ENCODE measurements at places on chromosomes 11 and 22.

GRCh38 chr11:8033305-8034105 lies 46.4 kb downstream of the EIF3F start:
- DNase-seq: peak; percentile 22

DNA sequence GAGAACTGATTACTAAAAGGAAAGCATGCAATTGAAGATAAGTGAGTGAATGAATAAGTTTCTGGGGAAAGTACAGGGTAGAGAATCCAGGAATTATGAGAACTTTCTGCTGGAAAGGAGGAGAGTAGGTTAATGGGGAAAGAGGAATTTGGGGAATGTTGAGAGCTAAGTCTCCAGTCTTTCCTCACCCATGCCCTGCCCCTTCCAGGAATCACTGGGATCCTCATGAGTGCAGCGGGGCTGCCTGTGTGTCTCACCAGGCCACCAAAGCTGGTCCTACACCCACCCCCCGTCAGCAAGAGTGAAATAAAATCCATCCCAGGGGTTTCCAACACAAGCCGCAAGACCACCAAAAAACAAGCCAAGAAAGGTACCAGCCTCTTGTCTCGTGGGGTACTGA lies 17.0 kb downstream of the DTX4 start:
- DNase-seq: no peak

DNA sequence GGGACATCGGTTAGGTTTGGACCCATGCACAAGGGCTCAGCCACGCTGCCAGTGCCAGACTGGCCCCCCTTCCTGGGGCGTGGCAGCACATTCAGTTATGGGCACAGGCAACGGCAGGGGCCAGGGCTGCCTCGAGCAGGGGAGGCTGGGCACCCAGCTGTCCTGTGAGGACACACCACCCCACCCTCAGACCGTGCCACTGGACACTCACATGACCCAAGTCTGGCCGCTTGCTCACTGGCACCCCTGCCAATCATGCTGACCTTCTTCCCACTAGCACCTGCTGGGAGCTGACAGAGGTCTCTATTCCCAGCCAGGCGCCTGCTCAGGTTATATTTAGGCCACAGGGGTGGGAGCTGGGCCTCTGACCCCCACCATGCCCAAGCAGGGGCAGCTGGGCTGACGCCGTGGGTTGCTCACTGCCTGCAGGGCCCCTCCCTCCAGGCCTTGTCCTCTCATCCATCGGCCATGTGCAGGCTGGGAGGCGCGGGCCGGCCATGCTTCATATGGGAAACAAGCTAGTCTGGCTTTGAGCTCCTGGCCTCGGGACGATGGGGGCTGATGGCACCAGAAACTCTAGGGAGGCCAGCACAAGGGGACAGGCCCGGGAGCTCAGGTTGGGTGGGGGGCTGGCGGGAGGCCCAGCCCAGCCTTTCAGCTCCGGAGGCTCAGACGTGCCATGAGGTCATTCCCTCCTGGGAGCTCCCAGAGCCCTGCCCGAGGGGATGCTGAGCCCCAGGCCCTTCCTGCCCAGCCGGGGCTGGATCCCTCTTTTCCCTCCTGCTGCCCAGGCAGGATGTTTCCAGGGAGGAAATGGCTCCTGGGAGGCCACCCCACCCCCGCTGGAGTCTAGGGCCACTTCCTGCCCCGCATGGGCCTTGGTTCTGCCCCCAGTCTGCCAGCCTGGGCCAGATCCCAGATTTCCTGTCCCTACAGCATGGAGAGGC lies 15.2 kb upstream of the TBX1 start:
- DNase-seq: no peak

DNA sequence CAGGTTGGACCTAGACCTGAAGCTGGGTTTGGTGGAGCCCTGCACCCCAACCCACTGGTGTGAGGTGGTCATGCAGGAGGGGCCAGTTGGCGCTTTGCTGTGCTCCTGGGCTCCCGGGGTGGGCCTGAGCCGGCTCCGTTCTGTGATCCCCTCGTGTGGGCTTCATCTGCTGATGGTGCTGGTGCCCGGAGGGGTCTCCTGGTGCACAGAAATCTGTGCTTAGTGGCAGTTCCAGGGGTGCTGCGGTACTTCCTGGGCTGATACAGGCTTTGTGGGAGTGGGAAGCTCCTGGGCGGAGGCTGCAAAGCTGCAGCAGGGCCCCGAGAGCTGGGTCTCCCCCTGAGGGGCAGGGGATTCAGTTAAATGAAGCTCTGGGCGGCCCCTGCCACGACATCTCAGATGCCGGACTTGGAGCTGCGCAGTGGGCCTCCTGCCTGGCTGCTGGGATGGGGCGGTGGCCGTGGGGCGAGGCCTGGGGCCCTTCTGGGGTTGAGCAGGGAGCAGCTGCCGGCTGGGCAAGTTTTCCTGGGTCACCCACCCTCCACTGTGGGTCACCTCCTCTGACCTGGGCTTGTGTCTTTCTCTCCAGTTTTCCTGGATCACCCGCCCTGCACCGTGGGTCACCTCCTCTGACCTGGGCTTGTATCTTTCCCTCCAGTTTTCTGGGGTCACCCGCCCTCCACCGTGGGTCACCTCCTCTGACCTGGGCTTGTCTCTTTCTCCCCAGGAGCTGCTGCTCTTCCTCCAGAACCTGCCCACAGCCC lies 410.5 kb downstream of the TBC1D22A start:
- no peak for DNase-seq

DNA sequence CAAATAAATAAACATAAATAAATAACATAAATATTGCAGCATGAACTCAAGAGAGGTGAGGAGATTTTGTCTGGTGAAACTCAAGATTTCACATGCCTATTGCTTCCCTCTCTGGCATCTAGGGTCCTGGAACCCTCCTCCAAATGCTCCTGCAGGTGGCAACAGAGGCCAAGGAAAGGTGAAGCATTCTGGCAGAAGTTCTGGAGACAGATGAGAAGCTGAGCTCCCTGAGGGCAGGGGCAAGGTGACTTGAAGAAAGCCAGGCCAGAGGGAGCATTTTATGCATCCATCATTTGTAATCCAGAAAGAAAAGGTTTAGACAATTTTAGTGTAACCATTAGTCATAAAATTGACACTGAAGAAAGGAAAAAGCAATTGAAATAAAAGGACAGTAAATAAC lies 64.9 kb downstream of the ENDOD1 start:
- DNase-seq: peak; percentile 52

DNA sequence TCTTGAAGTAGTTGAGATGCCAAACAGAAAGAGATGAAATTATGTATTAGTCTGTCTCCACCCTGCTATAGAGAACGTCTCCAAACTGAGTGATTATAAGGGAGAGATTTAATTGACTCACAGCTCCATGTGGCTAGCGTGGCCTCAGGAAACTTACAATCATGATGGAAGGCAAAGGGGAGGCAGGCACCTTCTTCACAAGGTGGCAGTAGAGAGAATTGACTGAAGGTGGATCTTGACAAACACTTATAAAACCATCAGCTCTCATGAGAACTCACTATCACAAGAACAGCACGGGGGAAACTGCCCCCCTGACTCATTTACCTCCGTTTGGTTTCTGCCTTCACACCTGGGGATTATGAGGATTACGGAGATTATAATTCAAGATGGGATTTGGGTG lies 794.0 kb downstream of the CNTN5 start:
- DNase-seq: no peak

DNA sequence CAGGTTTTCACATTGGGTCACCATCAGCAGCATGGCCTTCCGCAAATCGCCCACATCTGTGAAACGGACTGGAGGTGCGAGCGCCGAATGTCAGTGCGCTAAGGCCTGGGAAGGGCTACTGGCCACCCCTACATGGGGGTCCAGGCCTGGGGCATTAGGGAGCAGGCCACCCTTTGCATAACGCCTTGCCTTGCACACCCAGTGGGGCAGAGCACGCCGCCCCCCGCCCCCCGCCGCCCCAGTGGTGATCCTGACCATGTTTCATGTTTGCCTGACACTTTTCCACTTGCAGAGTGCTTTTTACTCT lies 2.6 kb downstream of the GRK2 start:
- DNase-seq: no peak

- DNase-seq: no peak
These were observed 40.4 kb downstream of the FLI1 start for GRCh38 chr11:128734103-128734831.

GRCh38 chr11:128765104-128765503 lies 71.2 kb downstream of the FLI1 start:
- no peak for DNase-seq

DNA sequence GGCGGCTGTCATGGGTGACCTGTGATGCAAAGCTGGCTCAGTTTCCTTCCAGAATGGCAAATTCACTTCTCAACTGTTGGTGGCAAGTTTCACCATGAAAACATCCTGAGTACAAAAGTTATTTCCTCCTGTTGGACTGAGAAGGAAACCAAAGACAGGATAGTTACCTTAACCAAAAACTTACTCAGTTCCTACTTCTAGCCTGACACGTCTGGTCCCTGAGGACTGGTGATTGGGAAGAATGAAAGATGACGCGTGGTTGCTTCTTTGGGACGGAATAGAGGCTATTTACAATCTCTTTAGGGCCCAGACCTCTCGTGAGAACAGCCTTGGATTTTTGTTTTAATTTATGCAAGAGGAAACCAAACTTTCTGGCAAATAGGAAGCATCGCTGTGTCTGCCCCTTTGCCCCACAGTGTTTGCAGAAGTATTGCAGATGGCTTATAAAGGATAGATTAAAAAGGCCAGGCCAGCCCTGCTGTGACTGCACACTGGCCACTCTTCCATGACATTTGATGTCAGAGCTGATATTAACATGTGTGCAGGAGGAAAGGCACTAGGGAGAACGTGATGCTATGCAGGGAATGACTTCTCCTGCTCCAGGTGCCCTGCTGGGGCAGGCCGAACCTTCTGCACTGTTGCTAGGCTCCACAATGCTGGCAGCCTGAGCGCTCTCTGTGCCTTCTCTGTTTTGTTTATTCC lies 7.6 kb downstream of the VPS26B start:
- DNase-seq: no peak

DNA sequence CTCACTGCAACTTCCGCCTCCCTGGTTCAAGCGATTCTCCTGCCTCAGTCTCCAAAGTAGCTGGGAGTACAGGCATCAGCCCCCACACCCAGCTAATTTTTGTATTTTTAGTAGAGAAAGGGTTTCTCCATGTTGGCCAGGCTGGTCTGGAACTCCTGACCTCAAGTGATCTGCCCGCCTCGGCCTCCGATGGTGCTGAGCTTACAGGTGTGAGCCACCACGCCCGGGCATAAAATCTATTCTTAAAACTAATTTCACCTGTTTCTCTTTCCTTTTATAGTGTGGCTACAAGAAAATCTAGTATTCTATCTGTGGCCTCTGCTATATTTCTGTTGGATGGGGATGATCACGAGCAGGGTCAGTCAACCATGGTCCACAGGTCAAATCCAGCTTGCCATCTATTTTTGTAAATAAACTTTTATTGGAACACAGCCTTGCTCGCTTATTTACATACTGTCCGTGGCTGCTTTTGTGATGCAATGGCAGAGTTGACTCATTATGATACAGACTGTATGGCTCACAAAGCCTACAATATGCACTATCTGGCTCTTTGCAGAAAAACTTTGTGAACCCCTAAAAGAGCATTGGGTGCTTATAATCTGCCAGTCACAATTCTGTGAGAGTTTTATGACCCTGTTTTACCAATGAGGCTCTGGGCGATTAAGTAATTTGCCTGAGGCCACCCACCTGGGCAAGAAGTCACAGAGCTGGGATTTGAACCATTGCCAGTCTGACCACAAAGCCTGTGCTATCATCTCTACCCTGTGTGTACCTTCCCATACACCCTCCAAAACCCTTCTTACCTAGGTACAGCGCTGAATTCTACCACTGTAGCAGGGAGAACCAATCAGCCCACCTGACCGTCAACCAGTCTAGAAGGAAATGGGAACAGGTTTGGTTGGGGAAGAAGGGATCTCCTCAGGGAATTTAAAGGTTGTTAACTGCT lies 28.3 kb downstream of the SLC1A2 start:
- DNase-seq: no peak

- DNase-seq: no peak
These were observed 53.1 kb downstream of the FBXO7 start for GRCh38 chr22:32527756-32528155.

DNA sequence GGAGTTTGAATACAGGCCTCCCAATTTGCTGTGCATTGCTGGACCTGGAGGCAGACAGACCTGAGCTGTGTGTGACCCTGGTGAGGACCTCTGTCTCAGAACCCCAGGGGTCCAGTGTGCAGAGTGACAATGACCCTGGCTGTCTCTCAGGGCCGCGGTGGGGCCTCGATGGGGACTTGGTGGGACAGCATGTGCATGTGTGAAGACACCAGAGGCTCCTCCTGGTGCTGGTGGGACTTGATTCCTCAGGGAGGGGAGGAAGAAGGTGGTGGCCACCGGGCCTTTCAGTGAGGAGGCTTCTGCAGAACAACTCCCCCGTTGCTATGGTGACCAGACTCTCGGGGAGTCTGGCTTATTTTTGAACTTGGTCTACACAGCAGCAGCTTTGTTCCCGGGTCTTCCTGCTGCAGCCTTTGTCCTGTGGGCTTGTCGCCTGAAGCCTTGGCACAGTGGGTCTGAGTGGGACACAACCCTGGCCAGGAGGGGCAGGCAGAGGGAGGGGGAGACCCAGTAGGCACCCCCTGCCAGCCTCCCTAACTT lies 35.3 kb downstream of the MCM5 start:
- no peak for DNase-seq

DNA sequence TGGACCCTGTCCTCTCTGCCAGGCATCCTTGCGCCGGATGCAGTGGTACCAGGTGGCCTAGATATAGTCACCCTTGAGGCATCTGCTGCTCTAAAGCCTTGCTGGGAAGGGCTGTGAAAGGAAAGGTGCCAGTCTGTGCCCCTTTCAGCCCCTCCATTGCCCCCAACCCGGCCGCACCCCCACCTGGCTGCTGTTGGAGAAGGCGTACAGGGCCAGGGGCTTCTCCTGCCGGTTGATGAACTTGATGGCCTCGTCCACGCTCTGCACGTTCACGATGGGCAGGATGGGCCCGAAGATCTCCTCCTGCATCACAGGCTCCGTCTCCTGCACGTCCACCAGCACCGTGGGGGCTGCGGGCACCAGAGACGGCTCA lies 10.2 kb downstream of the ALDH3B2 start:
- no peak for DNase-seq

DNA sequence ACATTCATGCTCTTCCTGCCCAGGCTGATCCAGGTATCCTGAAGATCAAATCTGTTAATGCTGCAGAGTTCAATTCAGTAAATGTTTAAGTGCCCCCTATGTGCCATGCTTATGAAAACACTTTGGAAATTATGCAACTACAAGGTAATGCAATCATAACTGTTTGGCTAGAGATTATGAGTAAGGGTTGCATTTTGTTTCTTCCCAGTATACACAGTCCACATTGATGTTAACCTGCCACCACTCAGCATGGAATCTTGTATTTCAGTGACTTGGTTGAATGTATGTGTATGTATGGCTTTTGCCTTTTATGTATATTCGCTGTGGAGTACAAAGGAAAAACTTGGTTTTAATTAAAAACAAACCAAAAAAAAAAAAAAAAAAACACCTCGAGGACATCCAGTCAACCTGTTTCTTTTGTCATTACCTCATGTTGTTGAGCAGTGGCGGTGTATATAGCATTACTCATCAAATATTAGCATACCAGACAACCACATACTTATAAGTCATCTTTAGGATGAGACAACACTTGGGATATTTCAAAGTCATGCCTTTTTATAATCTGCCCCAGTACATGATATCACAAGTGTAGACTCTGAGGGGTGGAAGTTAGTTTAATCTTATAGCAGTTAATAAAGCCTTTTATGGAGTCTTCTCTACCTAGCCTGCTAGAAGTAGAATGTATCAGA lies 86.1 kb upstream of the HORMAD2 start:
- no peak for DNase-seq
